Urothelium cell line (cell line): ENCODE measurements at places on chromosomes 11 and 22.
A peak's percentile ranks its signal among the peaks of the same experiment; 100 is the strongest.

DNA sequence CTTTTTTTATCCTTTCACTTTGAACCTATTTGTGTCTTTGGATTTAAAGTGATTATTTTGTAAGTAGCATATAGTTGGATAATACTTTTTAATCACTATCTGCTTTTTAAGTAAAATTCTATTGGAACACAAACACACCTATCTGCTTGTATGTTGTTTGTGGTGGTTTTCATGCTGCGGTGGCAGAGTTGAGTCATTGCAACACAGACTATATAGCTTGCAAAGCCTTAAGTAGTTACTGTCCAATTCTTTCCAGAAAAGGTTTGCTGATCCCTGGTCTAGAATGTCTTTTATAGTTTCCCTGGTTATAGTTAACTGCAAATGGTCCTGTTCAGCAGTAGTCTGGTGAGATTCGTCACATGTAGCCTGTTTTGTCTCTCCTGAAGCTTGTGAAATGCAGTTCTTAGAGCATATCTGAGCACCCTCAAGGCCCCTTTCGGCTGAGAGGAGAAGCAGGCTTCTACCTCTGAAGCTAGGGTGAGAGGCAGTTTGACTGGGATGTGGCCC is 21.5 kb downstream of the SHANK3 start:
- no peak for DNase-seq

DNA sequence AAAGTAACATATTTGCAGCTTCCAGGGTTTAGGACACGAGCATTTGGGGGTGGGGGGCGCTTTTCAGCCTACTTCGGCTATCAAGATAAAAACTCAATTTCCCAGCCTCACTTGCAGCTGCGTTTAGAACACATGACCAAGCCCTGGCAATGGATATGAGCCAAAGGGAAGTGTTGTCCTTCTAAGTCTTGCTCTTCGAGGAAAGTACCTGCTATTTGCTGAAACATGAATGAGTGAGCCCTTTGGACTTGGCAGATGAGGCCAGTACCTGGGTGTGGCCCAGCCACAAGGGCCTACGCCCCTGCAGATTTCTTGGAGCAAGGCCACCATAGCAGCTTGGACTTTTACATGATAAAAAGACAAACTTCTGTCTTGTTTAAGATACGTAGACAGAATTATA is 60.2 kb upstream of the SORL1 start:
- DNase-seq: no peak

- no peak for DNase-seq
Observed at GRCh38 chr11:61771195-61771894, 18.9 kb downstream of the MYRF start.

DNA sequence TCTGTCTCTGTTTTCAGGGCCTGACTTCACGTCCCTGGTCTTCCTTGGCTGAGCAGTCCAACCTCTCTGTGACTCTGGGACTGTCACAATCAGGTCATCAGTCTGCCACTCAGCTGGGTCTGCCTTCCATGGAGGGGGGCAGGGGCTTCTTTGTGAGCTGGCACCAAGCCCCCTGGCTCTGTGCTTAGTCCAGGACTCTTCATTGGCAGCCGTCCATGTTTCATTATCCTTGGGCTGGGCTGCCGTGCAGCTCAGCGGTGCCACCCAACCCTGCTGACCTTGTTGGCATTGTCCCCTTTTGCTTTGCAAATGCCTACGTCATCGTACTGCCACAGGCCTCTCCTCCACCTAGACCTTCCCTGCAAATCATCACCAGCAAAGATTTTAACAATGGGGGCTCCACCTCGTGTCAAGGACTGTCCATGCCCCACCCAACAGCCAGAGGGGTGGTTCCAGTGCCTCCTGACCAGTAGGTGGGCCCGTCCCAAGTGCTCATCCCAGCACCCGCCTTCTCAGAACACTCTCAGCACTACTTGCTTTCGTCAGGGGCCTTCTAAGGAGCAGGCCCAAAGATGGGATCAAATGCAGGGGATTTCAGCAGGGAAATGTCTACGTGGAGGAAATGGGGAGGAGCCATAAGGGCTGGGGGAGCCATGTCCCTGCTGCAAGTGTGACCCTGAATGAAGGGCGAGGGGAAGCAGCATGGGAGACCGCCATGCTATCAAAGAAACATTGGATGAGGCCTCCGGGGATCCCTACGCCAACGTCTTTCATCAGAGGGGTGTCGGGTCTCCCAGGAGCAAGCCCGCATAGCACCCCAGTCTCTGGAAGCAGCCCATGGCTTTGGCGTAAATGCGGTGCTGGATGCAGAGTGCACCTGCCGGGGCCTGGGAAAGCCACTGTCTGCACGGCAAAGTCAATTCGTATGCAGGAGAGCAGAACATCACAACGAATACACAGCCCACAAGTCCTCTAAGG is 18.2 kb downstream of the KRTAP5-6 start:
- no peak for DNase-seq

DNA sequence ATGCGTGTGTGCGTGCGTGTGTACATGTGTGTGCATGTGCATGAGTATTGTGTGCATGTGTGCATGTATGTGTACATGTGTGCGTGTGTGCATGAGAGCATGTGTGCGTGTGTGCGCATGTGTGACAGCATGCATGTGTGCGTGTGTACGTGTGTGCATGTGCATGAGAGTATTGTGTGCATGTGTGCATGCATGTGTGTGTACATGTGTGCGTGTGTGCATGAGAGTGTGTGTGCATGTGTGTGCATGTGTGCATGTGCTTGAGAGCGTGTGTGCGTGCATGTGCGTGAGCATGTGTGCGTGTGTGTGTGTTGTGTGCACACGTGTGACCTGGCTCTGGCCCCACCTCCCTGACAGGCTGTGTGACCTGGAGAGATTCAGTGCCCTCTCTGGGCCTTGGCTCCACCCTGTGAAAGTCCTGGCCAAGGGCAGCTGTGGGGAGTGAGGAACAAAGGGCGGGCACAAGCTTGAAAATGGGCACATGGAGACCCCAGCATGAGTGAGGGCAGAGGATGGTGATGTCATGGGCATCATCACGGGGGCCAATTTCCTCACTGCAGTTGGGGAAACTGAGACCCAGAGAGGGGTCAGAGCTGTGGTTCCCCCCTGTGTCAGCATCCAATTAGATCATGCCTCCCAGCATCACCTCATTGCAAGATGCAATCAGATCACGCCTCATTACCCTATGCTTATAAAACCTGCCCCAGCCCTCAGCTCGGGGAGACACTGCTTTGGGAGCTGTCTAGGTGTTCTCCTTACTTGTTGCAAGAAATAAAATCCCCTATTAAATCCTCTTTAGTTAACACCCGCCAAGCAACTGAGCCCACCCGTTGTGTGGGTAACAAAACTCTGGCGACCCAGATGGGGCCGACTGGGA is 658 bp downstream of the ACY3 start:
- no peak for DNase-seq

DNA sequence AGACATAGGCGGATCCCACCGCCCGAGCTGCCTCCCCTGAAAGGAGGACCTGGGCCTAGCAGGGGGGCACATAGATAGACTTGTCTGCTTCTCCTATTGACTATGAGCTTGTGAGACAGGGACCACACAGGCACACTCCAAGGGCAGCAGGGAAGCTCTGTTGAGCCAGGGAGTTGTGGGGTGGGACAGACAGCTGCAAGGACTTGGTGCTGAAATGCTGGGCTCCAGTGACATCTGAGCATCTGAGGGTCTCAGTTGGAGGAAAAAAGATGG is 53.4 kb upstream of the ANO1 start:
- DNase-seq: no peak

DNA sequence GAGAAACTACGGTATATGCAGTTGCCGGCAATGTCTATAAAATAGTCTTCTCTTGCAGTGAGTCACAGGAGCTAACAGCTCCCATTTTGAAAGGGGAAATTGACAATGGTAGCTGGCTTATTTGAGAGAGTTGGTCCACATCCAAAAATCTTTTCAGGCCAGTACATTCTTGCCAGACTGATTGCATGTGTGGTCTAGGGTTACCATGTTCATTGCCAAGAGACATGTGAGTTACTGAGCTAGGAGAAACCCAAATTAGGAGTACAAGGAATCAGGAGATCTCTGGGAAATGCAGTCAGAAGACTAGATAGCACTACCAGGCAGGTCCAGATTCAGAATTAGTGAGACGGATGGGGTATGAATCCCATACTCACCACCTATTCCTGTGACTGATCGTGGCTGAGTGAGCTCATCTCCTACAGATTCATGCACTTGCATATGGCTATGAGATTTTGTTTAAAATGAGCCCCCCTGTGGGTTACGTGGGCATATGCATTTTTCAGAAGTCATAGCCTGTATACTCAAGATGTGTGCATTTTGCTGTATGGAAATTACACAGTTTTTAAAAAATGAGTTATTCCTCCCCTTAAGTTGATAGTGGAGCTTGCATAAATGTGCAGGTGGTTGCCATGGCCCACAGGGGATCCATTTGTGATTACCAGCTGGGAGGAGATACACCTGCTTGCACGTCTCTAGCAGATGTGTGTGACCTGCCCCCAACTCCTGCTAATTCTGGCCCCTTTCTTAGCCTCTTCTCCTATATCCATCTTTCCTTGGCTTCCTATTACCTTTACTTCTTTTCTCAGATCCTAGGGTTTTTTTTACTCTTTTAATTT is 102.7 kb downstream of the COMMD9 start:
- peak; percentile 20 for DNase-seq

- no peak for DNase-seq
Observed at GRCh38 chr22:33697640-33698039, 222.6 kb downstream of the LARGE1 start.

- DNase-seq: no peak
Observed at GRCh38 chr11:86182976-86183584, 61.5 kb upstream of the EED start.

DNA sequence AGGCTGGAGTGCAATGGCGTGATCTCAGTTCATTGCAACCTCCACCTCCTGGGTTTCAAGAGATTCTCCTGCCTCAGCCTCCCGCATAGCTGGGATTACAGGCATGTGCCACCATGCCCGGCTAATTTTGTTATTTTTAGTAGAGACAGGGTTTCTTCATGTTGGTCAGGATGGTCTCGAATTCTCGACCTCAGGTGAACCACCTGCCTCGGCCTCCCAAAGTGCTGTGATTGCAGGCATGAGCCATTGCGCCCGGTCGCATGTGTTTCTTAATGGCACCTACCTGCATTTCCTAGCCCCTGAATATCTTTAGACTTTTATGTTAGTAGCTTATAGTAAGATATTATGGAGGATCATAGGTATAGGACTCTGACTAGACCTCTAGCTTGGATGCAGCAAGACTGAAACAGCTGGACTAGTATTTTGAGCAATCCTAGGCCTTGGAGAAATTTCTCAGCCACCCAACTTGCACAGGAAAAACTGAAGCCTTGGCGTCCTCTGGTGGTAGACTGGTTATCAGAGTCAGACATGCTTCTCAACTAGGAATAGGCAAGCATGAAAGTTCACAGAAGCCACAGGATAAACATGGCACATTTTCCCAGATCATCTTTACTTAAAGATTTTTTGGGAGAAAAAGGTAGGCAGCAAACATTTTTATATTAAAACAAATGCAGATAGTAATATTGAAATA is 22.7 kb upstream of the C1QTNF4 start:
- DNase-seq: no peak
